ENCODE measurements at places on chromosomes 1 and 21. TPM values are rescaled to one million over a fixed set of nuclear protein-coding genes. Genes with fewer than 3 reads are reported as not detected.

- DNase-seq: peak; percentile 80
Measured at GRCh38 chr1:44970317-44970716, 16.1 kb downstream of the EIF2B3 start.

GRCh38 chr1:197399755-197400521, 131.9 kb downstream of the CRB1 start:
- peak; percentile 60 for DNase-seq

GRCh38 chr1:87333692-87334347, 5.1 kb downstream of the LMO4 start:
- DNase-seq: no peak

- no peak for DNase-seq
Measured at GRCh38 chr1:17567582-17567981, 28.1 kb downstream of the ARHGEF10L start.

GRCh38 chr21:36035381-36035791, 24.9 kb downstream of the SETD4 start:
- no peak for DNase-seq

GRCh38 chr1:66266756-66267155, 267.2 kb upstream of the SGIP1 start:
- peak; percentile 74 for DNase-seq

DNA sequence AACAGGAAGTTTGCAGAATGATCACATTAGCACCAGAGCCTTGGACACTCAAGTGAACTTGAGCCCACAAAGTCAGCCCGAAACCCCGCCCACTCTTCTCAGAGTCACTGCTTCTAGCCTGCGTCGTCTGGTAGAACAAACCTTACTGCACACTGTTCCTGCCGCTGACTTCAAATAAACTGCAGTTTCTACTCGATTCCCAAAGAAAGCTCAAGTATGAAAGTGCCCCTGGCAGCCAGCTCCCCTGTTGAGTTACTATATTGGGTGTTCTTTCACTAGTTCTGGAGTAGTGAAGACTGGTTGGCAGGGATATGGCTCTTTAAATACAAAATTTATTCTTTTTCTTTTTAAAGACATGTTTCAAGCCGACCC, 164.7 kb downstream of the GALNT2 start:
- no peak for DNase-seq

GRCh38 chr21:26087223-26087918, 83.2 kb downstream of the APP start:
- no peak for DNase-seq

DNA sequence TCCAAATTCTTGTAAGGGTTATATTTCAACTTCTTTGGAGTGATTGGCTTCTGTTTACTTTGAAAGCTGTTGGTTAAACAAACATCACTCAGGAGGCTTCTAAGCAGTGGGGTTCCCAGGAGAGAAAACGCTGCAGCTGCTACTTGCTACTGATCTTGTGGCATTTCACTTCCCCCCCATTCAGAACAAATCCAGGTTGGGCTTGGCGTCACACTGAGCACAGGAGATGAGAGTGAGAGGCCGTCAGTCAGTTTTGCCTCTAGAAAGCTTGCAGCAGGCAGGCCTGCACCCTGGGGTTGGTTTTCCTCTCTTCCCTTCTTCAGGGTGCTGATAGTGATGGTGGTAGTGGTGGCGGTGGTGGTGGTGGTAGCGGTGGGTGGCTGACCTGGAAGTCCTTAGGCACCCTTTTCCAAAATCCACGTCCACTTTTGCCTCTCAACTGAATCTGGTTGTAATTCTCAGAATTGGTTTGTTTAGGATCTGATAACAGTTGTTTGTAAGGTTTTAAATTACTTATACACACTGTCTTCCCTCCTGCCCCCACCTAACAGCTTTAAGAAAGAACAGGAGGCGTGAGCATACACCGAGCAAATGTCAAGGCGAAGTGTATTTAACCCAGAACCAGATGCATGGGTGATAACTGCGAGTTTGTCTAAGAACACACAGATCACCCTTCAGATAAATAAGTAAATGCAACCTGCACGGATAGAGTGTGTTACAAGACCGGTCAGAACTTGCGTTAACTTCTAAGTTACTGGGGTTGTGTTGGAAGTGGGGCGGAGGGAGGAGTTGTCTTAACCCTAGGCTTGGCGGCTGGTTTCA, 3.2 kb upstream of the PROX1 start:
- no peak for DNase-seq

- DNase-seq: peak; percentile 97
Measured at GRCh38 chr21:29217818-29218291, 80.9 kb upstream of the BACH1 start.

- no peak for DNase-seq
Measured at GRCh38 chr1:113534130-113534817, 144.0 kb downstream of the MAGI3 start.

GRCh38 chr1:222606757-222607156, 11.1 kb upstream of the MIA3 start:
- no peak for DNase-seq

- no peak for DNase-seq
Measured at GRCh38 chr1:180854456-180854855, 58.2 kb upstream of the KIAA1614 start.

DNA sequence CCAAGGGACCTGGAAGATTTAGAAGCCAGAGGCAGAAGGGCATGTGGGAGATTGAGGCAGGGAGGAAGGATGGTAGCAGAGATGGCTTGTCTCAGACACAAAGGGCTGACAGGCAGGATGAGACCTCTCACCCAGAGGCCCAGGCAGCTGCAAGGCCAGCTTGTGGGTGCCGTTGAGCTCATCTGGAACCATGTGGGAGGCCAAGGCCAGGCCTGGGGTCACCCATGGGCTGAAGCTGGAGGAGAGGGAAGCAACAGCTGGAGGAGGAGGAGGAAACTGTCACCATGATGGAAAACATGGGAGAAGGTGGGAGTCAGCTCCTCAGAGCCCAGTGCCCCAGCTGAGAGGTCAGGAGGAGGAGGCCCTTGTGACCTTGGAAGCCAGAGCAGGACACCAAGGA, 6.4 kb downstream of the CRABP2 start:
- DNase-seq: no peak

DNA sequence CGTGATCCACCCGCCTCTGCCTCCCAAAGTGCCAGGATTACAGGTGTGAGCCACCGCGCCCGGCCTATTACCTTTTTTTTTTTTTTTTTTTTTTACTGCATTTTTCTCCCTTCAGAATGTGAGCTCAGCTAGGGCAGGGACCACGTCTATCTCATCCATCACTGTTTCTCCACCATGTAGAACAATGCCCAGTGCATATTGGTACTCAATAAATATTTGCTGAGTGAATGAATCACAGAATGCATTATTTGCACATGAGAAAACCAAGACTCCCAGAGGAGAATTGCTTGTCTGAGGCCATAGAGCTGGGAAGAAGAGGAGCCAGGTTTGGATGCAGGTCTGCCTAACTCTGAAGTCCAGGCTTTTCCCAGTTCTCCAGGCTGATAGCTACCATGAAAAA, 8.2 kb upstream of the SLC9A1 start:
- no peak for DNase-seq

GRCh38 chr1:88803444-88803843, 87.9 kb downstream of the GTF2B start:
- DNase-seq: no peak

DNA sequence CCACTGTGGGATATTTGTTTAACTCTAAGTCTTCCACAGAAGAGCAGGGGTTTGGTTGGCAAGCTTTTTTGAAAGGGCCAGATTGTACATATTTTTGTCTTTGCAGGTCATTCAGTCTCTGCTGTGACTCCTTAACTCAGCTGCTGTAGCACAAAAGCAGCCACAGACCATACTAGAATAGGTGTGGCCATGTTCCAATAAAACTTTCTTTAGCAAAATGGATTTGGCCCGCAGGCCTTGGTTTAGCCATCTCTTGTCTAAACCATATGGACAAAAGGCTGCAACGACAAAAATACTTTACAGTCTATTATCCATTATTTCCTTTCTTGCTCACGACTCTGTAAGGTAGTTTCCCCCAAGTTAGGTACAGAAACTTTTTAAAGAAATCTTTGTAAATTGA, 60.5 kb downstream of the ESRRG start:
- no peak for DNase-seq

GRCh38 chr1:224180783-224181452, 2.1 kb upstream of the DEGS1 start:
- DNase-seq: no peak

- no peak for DNase-seq
Measured at GRCh38 chr21:37032293-37032692, 25.8 kb downstream of the RIPPLY3 start.

- no peak for DNase-seq
Measured at GRCh38 chr1:163115887-163116286, 46.7 kb downstream of the RGS4 start.

GRCh38 chr1:190124068-190124467, 353.6 kb downstream of the BRINP3 start:
- no peak for DNase-seq

- no peak for DNase-seq
Measured at GRCh38 chr21:41402231-41402630, 23.8 kb upstream of the MX1 start.

DNA sequence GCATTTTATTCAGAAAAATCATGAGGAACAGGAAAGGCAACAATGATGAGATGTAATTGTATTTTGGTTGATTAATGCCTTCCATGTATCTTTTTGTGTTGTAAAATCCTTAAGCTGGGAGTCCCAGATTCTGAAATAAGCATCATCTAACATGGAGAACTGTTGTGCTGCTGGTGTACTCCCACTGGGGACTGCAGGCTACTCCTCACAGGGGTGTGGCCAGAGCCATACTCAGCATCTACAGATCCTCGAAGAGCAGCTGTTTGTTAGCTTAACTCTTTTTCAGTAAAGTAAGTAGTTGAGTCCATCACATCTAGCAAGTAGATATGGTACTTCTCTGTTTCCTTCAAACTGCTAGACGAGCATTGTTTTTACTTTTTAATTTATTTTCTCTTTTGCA, 358.0 kb downstream of the BRINP3 start:
- DNase-seq: no peak

GRCh38 chr1:41485605-41486004, 1.1 kb upstream of the EDN2 start:
- peak; percentile 46 for DNase-seq

GRCh38 chr21:46054031-46054430, 43.9 kb upstream of the COL6A2 start:
- no peak for DNase-seq

GRCh38 chr1:117416546-117417125, 49.4 kb downstream of the MAN1A2 start:
- DNase-seq: peak; percentile 28

Gene GJC2
- 0.75 TPM for polyA plus RNA-seq

Gene ALPL
- polyA plus RNA-seq: 0.92 TPM

Gene IL19
- polyA plus RNA-seq: not detected

Gene GPX7
- 25.7 TPM for polyA plus RNA-seq

Gene KANK4
- polyA plus RNA-seq: not detected

Gene RGSL1
- not detected for polyA plus RNA-seq

Gene FOXD3
- not detected for polyA plus RNA-seq

Gene HEYL
- polyA plus RNA-seq: not detected

Gene TNFSF18
- 15.3 TPM for polyA plus RNA-seq

Gene LAX1
- polyA plus RNA-seq: 0.03 TPM

Gene C2CD4D
- polyA plus RNA-seq: 0.05 TPM

Gene ESPN
- 0.46 TPM for polyA plus RNA-seq

Gene SELL
- 0.68 TPM for polyA plus RNA-seq

Gene DIP2A
- 34.5 TPM for polyA plus RNA-seq

Gene FALEC
- not detected for polyA plus RNA-seq
